GOT3 (cell line): ENCODE measurements at places on chromosomes 4 and X.

- no peak for DNase-seq
Observed at GRCh38 chr4:25807102-25807728, 55.6 kb downstream of the SEL1L3 start.

GRCh38 chrX:108772549-108772948 is 36.2 kb upstream of the IRS4 start:
- DNase-seq: no peak

DNA sequence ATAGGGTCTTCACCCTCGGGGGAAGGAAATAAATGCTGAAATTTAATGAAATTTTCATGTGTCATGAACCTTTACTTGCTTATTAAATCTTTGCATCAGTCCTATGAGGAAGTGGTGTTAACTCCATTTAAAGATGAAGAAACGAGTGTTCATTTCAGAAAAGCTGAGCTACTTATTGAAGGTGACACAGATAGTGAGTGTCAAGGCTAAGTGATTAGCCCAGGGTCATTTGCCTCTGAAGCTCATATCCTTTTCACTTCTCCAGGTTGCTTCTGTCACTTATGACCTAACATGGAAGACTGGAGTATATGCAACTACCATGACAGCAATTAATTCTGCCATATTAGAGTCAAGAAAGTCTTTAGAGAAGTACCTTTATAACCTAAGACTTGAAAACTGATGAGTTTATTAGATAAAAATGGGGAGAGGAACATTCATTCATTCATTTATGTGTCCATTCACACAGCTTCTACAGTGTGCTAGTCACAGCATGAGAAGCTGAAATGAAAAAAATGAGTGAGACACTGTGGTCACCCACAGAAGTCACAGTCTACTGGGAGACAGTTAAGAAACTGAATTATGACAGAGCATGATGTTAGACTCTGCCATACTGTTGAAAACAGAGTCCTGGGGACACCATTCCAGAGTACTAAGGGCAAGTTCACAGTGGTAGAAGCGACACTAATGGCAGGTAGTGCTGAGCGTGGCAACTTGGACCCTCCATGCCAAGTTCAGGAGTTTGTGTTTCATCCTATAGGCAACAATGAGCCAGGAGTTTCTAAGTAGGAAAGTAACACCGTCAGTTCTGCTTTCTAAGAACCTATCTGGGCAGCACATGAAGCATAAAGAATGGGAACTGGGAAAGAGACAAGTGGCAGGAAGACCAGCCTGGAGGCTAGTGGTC is 21.3 kb downstream of the ALPK1 start:
- no peak for DNase-seq

- DNase-seq: no peak
Observed at GRCh38 chr4:164304101-164304639, 449.8 kb upstream of the SMIM31 start.

- DNase-seq: no peak
Observed at GRCh38 chr4:177455561-177455970, 13.3 kb upstream of the AGA start.

GRCh38 chrX:16643176-16643575 is 6.8 kb upstream of the S100G start:
- DNase-seq: no peak

DNA sequence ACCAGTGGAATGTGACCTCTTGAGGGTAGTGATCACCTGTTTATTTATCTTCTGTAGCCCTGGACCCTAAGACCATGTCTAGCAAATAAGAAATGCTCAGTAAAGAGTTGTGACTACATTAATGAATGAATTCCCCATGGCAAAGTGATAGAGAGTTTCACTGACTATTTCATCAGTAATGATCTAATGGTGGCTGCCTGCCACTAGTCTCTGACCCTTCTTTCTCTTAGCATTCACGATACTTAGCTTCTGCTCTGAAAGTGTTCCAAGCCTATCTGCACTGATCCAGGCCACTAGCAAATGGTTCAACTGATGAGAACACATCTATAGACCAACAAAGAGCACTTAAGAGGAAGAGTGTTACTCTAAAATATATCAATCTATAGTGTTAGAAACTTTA is 50.0 kb upstream of the RASGEF1B start:
- DNase-seq: no peak

- DNase-seq: no peak
Observed at GRCh38 chr4:53009824-53010223, 147.7 kb downstream of the RASL11B start.

DNA sequence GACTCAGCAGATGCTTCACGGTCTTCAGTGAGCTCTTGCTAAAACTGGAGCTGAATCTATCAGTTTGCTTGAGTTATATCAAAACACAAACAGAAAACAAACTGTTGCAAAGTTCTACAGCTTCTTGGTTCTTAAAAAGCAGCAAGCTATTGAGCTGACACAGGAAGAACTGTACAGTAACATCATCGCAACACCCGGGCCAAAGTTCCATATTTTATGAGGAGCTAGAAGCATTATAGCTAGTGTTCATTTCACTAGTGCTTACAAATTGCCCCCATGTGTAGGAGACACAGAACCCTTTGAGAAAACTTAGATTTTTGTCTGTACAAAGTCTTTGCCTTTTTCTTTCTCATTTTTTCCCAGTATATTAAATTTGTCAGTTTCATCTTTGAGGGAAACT is 17.3 kb upstream of the CSTF2 start:
- DNase-seq: no peak

GRCh38 chr4:180617196-180617595 is 1626.0 kb upstream of the TENM3 start:
- DNase-seq: no peak

DNA sequence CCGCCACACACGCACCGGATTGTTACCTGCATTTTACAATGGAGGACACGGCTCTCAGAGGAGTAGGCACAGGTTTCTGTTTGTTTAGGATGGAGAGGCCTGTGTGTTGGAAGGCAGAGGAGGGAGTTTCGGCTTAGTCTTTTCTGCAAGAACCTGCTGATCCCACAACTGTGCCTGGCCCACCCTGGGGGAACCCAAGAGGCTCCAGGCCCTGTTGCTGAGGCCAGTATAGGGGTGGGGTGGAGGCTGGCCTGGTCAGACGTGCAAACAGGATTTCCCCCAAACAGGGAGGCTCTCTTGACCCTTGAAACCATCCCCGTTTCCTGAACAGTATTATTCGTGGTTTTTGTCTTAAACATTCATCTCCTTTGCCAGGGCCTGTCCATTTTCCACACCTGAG is 772 bp upstream of the SLC49A3 start:
- no peak for DNase-seq

- DNase-seq: no peak
Observed at GRCh38 chr4:110467400-110467799, 8.6 kb upstream of the ENPEP start.

DNA sequence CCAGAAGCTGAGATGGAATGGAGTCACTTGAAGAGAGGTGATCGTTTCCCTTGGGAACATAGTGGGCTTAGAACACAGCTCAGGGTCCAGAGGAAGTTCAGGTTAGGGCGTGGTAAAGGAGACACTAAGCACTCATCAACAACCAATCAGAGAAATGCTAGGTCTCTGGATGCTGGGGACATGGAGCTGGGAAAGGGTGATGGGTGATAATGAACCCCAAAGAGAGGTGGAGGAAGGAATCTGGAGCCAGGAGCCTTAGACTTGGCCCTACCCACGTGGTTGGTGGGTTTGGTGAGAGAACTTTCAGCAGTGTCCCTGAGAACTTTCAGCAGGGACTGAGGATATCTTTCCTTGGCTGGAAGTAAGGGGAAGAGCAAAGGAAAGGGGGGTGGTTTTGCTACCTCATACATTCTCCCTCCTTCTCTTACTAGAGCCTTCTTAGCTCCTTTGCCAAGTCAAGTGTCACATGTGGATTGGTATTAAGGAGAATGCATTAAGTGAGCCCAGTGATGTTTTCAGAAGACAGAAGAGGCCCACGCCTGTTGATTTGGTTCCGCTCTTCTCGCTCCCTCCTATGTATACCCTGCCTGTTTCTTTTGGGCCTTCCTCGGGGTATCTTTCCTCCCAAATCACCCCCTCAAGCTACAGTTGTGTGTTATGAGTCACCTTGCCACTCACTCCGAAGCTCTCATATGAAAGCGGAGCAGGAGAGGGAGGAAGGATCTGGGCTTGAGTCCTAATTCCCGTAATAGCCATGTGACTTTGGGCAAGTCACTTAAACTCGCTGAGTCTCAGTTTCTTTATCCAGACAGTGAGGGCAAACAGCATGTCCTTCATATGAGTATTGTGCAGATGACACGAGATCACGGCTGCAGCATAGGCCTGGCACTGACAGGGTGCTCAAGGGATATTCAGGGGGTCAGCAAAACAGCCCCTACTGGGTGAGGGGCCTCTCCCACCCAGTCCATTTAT is 63.1 kb downstream of the TSC22D3 start:
- DNase-seq: no peak
